Stimulated activated CD8-positive, alpha-beta memory T cell treated with anti-CD3 and anti-CD28 coated beads, Interleukin-2, amount 100 ng/mL, for 1 hour (primary cell): ENCODE measurements at places on chromosomes 11 and 22.

- no peak for DNase-seq
Observed at GRCh38 chr11:112128483-112129121, 35.3 kb downstream of the IL18 start.

DNA sequence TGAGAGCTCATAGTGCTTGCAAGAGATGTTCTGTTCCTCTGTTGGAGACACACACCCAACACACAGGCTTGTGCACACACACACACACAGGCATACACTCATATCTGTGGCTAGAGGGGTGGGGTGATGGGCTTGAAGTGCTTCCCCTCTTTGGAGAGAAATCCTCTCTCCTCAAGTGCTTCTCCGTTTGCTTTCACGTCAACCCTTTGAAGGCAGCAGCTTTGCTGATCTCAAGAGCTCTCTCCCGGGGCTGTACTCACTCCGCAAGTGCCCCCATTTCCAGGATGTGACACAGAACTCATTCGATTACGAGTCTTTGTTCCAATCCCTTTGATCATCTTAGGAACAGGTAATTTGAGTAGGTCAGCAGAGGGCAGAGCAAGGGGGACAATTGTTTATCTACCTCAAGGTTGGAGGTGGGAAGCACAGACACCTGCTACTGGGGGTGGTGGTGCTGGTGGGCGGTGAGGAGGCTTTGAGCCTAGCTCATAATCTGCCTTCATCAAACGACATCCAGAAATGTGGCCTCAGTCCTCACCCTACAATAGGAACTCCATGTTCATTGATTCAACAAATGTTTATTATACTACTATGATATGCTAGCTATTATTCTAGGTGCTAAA lies 529.8 kb upstream of the CADM1 start:
- no peak for DNase-seq

DNA sequence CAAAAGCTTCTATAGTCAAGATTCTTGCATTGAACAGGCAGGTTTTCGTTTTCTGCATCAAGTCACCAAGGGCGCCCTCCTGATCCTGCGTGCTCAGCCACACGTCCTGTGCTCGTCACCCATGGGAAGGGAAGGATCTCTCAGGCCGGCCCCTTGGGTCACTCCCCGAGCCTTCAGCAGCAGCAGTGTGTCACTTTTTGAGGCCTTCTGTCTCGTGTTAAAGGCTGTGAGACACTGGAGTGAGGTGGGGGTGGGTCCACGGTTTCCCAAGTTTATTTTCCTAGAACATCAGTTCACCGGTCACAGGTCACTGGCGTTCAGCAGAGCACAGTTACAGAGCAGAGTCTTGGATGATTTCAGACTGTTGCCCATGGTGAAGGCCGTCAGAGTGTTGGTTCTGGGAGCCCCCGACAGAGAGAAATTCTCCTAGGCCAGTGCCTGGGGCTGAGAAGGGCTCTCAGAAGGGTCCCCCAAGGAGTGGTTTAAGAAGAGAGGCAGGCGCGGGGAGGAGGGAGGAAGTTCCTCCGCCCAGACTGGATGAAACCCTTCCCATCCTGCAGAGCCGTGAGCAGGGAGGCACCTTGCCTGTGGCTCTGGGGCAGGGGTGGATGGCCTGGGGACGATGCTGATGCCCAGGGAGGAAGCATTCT lies 13.5 kb upstream of the ADORA2A start:
- no peak for DNase-seq

DNA sequence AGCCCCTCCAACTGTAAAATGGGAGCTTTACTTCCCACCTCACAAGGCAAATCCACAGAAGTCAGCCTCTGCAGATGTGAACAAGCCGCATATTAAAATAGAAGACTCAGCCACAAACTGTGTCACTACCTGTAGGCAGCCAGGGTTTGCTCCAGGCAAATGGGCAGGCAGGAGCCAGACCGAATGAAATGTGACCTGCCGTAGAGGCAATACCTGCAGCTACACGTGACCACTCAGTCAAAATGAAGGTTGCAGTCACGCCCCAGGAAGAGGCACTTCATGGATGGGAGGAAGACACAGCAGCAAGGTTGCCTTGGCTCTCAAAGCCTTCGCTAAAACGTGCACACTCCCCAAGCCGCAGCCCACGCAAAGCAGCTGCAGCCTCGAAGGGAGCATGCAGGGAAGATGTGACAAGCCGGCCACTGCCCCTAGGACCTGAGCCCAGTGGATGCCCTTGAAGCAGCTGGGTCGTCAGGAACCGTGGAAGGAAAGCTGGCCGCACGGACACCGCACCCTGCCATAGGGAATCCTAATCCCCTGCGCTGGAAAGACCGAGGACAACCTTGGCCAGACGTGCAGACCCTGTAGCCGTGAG lies 53.1 kb downstream of the SHANK2 start:
- no peak for DNase-seq

DNA sequence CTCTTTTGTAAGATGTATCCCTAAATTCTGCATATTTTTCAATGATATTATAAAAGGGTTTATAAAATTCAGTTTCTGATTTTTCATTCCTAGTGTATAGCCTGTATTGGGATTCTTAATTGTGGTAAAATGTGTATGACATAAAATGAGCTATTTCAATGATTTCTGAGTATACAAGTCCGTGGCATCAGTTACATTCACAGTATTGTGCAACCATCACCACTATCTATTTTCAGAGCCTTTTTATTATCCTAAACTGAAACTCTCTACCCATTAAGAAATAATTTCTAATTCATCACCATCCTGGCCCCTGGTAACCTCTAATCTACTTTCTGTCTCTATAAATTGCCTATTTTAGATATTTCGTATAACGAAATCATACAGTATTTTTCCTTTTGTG lies 39.8 kb downstream of the EIF3F start:
- DNase-seq, result no peak

- no peak for DNase-seq
Observed at GRCh38 chr11:17743808-17744119, 9.2 kb downstream of the KCNC1 start.

DNA sequence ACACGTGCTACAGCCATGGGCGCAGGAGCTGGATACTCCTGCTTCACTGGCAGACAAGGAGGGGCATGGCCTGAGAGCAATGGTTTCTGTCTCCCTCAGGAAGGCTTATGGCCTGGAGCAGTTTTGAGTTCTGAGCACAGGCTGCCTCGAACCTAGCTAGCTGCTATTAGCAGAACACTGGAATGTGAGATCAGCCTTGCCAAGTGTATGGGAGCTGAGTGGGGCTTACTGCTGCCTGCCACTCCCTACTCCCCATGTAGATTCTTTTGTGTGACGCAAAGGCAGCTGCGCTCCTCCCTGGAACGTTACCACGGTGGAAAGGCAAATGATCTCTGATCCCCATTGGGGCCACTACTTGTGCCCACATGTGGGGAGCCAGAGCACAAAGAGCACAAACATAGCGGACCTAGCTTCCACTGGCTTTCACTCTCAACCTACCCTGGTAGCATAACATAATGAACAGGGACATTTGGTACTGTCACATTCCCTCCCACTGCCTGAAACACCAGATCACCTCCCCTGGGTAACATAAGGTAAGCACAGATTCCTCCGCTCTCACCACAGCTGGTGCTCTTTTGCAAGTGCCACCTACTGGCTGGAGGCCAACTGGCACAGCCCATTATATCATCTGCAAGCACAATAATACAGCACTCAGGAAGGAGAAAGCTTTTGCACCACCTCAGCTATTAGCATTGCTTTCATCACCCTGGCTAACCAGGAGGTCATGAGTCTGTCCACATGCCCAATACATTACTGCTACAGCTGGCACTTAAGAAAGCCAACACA lies 84.6 kb upstream of the GUCY1A2 start:
- no peak for DNase-seq

DNA sequence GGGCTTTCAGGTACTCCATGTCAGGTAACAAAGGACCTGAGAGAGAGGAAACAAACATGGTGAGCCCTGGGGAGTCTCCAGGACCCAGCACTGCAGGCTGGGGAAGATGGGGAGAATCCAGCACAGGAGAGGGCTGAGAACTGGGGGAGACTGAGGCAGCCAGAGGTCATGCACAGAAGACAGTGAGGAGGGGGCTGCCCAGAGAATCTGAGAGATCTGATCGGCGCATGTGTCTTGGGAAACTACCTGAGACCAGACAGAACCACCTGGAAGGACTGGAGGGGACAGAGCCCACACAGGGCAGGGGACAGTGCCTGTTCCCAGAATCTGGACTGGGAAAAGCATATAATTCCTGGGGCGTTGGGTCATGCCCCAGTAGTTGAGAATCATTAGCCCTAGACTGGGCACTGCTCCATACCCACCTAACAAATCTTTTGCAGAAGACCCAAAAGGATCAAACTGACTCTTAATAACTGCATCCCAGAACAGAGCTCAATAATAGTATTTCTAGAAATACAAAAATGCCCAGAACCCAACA lies 20.0 kb upstream of the COMT start:
- no peak for DNase-seq

DNA sequence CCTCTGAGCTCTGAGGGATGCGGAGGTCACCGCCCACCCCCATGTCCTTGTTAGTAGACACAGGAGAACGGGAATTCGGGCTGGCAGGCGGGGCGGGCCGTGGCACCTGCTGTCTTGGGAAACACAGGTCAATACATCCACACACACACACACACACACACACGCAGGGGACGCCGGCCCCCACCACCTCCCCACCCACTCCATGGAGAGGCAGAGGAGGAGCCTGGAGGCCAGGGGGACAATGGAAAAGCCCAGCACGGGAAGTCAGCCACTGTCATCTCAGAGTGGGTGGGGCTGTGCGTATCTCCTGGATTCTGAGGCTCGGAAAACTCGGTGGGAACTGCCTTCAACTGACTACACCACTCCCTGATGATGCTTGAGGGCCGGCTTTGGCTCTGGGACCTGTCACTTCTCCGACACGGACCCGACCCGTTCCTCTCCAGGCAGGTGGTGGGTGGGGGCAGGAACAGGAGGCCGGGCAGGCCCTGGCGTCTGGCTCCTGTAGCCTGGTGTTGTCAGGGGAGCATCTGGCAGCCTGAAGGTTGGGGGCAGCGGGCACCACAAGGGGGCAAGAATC lies 18.5 kb upstream of the TMEM184B start:
- DNase-seq, result no peak

- DNase-seq, result no peak
Observed at GRCh38 chr11:110896358-110896757, 184.1 kb upstream of the ARHGAP20 start.

DNA sequence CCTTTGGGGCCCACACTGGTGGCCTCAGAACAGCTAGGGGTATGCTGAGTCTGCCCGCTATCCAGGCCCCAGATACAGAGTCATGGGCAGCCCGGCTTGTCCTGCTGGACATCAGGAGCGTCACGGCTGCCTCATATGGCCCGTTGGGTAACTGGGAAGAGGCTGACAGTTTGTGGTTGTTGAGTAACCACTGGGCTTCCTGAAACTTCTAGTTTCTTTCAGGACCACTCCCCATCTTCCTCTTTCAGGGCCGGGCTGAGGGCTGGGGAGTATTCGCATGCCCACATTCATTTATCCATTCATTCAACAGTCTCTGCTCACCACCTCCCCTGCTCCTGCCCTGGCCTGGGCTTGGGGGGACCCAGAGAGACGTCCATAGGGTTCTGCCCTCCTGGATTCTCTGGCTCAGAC lies 13.4 kb upstream of the P2RY2 start:
- DNase-seq, result no peak

DNA sequence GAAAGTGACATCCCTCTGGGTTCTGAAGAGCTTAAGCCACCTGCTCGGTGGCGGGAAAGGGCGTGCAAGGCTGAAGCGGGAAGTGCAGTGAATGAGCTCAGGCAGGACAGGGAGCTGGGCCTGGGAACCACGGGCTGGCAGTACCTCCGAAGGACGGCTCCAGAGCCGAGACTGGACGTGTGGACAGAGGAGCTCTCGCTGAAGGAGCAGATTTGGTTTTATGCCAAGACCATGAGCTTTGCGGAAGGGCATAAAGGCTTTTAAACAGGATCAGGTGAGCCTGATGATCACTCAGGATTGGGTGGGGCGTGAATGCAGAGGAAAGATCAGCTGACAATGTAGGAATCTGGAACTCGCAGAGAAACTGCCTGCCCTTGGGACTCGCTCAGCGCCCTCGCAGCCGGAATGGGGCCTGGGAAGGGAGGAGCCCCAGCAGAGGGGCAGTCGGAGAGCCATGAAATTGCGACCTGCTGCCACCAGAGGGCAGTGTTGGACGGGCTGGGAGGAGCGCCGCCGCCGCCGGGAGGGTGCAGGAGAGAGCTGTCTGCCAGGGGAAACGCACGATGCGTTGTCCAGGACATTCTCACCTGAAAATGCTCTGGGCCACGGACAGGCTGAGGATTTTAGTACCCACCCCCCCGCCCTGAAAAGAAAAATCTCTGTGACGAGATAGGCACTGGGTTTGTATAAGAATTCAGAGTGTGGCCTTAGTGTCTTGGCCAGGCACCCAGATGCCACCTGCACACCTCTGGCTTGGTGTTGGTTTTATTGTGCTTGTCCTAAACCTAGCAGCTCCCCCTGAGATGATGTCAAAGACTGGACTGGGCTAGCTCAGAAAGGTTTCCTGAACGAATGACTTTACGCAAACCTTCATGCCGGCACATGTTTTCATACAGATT lies 324.4 kb downstream of the NTM start:
- DNase-seq, result peak; percentile 19

DNA sequence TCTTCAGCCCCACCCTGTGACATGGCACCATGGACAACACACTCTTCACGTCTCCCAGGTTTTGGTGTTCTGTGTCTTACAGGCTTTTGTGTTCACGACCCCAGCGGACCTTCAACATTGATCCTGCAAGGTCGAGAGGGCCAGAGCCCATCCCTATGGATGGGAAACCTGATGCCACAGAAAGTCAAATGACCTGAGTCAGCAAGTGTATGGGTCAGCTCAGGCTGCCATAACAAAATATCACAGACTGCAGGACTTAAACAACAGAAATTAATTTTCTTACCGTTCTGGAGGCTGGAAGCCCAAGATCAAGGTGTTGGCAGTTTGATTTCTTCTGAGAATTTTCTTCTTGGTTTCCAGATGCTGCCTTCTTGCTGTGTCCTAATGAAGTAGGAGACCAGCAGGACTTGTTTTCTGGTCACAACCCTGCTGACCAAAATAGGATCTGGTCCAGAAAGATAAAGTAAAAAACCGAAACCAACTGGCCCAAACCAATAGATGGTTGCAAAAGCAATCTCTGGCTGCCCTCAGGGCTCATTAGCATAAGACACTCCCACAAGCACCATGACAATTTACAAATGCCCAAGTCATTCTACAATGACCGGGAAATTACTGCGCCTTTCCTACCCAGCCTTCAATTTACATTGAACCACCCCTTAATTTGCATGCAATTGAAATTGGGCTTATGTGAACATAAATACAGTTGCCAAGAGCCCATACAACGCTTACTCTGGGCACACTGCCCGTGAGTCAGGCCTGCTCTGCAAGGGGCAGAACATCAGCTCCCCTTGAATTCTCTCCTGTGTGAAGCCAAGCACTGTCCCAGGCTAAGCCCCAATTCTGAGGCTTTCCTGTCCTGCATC lies 113.9 kb downstream of the RPS6KA4 start:
- no peak for DNase-seq

GRCh38 chr11:64185175-64185692 lies 737 bp upstream of the STIP1 start:
- no peak for DNase-seq

GRCh38 chr22:48432781-48433518 lies 1394.7 kb downstream of the BRD1 start:
- no peak for DNase-seq

DNA sequence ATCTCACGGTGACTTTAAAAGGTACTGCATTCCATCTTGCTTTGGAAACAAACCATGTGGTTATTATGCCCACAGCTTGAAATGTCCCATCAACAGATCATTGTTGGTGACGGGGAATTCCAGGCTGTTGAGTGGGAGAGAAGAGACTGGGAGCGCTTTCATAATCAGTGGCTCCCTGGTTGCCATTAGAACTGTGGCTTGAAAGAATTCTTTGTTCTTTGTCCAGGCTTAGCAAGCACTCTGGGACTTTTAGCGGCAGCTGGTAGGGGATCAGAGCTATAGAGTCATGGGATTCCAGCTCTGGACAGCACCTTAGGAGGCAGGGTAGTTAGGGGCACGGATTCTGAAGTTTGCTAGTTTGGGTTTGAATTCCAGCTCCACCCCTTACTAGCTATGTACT lies 22.0 kb downstream of the MMP20 start:
- no peak for DNase-seq
